NCI-H1092 (cell line): ENCODE measurements at places on chromosomes 2 and 18.
A peak's percentile ranks its signal among the peaks of the same experiment; 100 is the strongest.

- no peak for DNase-seq
These were observed 15.1 kb upstream of the MEX3C start for GRCh38 chr18:51212606-51213005.

DNA sequence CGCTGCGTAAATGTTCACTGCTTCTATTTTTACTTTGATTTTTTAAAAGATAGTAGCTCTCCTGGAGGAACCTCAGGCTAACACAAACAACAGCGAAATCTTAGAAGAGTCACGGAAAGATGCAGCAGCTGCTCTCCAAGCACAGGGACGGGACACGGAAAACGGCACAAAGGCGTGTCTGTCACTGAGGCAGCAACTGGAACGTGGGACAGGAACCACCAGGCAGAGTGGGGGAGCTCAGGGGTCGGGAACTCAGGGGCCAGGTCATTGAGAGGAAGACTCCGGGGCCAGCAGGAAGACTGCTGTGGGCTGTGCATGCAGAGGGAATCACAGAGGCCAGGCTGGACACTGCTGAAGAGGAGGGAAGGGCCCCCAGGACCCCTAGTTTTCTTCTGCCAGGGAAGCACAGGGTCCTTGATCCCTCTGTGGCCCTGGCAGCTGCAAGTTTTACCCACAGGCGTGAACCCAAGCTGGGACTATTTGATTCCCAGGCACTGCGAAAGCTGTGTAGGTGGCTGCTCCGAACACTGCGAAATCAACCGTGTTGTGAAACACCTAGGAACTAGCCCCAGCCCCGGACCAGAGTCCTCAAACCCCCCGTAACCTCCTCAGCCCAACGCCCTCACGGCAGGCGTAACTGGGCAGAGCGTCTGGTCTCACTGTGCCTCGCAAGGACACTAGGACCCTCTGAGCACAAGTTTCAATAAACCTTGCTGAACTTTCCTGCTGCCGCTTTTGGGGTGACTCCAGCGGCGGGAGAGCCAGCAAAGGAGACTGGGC, 263.0 kb downstream of the EIPR1 start:
- no peak for DNase-seq

DNA sequence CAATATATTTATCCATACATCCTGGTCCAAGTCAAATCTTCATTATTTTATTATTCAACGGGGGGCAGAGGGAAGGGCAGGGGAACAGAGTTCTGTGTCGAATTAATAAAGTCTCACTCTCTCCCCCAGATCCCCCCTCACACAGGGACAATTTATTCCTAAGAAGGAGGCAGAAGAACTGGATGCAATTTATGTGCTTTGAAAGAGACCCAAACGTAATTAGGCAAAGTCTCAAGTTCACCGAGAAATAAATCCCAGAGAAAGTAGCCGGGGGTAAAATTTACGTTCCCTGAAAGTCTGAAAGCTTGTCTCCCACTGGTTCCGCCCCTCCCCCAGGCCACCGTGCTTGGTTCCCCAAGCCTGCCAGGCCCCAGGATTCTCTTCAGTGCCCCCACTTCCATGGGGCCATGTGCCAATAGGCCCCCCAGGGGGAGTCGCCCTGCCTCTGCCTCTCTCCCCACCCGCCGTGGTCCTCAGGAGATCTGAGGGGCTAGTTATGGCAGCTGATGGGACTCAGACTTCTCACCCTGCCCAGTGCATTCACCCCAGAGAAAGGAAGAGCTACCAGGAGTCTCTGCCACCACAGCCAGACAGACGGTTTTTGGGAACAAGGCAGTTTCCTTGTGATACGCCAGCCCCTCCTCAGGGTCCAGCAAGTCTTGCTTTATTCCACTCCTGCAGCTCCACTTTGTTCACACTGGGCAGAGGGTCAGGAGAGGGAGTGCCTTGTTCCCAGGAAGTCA, 215.5 kb downstream of the CYP26B1 start:
- no peak for DNase-seq

DNA sequence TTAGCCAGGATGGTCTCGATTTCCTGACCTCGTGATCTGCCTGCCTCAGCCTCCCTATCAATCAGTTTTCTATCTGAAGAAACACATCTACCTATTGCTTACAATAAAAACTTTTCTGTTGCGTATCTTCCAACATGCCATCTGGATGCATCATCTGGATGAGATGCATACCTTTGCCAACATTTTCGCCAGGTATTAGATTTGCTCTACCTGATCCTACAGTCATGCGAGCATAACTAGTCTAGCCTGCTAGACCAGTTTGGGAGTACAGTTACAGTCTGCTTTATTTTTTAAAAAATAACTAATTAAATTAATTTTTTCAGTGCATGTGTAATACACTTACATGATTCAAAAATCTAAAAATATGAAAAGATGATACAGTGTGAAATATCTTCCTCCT, 334.0 kb upstream of the MEX3C start:
- no peak for DNase-seq

- DNase-seq = no peak
These were observed 34.9 kb downstream of the DNMT3A start for GRCh38 chr2:25306777-25307368.

- DNase-seq = no peak
These were observed 45.9 kb downstream of the KCNE4 start for GRCh38 chr2:223097888-223098383.

- no peak for DNase-seq
These were observed 24.4 kb upstream of the AGFG1 start for GRCh38 chr2:227447606-227448005.

DNA sequence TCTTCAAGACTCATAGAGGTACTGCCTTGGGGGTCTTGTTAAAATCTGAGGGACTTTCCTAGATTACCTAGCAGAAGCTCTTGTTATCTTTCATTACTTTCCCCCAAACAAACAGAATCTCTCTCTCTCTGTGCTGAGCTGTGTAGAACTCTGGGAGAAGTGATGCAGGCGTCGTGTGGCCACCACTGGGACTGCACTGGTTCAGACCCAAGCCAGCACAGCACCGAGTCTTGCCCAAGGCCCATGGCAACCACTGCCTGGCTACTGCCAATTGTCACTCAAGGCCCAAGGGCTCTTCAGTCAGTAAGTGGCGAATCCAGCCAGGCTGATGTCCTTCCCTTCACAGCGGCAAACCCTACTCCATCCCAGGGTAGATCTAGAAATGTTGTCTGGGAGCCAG, 28.6 kb downstream of the PPP1R1C start:
- DNase-seq = no peak

- peak; percentile 82 for DNase-seq
These were observed 402.9 kb downstream of the ERBB4 start for GRCh38 chr2:212135739-212136138.

GRCh38 chr2:131036269-131036668, 57.0 kb downstream of the FAM168B start:
- no peak for DNase-seq

GRCh38 chr2:233922471-233922870, 5.3 kb downstream of the TRPM8 start:
- DNase-seq = no peak

GRCh38 chr2:240435948-240436682, 652 bp downstream of the GPC1 start:
- no peak for DNase-seq

DNA sequence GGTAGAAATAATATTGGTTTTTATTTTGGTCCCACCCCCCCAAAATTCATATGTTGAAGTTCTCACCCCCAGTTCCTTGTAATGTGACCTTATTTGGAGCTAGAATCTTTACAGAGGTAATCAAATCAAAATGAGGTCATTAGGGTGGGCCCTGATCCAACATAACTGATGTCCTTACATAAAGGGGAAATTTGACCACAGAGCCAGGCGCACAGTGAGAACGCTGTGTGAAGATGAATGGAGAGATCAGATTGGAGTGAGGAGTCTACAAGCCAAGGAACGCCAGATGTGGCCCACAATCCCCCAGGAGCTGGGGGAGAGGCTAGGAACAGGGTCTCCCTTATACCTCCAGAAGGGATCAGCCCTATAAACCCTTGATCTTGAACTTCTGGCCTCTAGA, 31.6 kb upstream of the TRIB2 start:
- no peak for DNase-seq

DNA sequence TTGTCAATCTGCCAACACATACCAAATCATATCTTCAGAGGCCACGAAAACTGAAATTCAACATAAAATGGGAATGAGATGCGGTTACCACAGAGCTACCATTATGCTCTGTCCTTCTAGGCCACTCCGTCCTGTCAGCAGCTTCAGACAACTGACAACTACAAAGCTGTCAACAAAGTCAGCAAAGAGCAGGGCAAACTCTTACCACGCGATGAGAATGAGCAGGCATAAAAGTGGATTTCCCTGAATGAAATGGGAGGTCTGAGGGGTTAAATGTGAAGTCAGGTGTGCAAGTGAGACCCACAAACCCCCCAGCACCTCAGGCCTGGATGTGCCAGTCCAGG, 130.1 kb downstream of the LNPK start:
- DNase-seq = no peak

DNA sequence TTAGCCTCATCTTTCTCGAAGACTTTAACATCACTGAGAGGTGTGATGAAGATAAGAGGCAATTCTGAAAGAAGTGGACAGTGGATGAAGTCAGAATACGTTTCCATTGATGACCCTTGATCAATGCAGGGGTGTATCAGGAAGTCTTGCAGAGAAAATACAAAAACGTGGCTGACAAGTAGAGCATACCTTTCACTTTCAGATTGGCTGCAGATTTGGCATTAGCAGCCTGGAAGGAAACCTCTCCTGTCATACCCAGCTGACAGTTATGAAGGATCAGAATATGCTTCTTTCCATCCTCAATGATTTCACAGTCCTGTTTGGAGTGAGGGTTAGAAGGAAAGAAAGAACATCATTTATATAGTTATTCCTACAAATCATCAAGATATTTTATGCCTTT, 152.5 kb downstream of the PLEKHA3 start:
- no peak for DNase-seq

DNA sequence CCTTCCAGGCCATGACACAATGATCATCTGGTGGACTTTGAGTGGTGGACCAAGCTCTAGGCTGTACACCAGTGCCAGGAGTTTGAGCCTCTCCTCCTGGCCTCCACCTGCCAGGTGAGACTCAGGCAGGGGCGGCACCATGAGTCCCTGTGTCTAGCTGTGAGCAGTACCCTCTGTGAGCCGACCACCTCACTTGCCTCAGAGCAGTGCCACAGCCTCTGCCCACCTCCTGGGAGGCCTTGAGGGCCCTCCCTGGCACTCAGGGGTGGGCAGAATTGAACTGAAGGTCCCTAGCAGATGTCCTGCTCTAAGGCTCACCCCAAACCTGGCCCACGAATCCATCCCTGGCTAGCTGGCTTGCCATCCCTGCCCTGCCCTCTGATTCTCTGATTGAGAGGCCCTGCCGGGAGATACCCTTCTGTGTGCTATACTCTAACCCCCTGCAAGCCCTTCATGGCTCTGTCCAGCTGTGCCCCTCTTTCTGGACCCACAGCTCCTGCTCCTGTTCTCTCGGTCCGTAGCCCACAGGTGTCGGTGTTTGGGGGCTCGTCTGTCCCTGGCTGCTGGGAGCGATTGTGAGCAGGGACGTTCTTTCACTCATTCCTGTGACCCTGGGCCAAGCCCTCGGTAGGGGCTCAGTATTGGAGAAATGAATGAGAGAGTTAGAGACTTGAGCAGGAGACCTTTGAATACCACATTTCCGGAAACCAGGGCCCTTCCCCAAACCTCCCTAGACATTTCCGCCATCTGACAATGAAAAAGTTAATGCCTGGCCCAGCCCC, 70.0 kb downstream of the INHBB start:
- DNase-seq = no peak

DNA sequence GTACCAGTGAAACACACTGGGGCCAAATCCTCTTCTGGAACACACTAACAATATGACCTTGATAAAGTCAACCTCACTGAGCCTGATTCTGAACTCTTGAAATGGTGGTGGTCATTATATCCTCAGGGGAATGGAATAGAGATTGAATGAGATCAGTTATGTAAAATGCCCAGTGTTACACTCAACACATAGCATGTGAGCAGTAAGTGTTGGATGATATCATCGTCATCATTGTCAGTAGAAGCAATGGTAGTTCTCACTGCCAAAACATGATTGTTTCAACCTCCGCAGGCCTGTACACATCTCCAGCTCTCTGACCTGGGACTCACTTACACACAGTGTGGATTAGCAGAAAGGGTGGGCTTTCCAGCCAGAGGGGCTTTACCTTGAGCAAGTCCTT, 5.5 kb upstream of the ST8SIA3 start:
- no peak for DNase-seq

- no peak for DNase-seq
These were observed 475.2 kb downstream of the EPHA4 start for GRCh38 chr2:221096706-221097567.

GRCh38 chr18:31603315-31603714, 11.6 kb downstream of the TTR start:
- no peak for DNase-seq

- DNase-seq = no peak
These were observed 124.2 kb downstream of the UBE2E3 start for GRCh38 chr2:181104512-181105115.

DNA sequence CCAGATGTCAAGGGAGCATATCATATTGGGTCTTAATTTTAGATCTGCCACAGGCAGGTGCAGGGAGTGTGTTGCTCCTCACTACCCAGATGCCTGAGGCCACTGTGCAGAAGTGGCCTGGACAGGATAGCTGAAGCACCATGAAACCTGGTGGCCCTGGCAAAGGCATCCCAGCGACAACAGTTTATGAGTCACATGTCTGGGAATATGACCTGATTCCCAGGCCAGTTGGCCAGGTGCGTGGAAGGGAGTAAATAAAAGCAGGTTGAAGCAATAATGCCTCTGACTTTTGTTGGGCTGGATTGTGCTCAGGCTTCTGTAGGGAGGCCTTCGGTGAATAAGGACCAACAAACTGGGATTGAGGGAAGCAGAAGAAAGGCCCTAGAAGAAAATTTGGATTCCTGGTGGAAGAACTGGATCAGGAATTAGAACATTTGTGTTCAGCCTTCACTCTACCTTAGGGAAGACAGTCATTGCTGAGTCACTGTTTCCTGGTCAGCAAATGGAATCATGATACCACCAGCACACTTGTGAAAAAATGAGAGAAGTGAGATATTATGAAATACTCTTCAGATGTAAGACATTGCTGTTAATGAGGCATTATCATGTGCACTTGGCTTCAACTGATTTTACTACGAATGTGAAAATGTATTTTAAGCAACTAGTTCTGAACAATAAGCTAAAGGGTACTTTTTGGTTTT, 78.4 kb upstream of the ZNF516 start:
- no peak for DNase-seq

DNA sequence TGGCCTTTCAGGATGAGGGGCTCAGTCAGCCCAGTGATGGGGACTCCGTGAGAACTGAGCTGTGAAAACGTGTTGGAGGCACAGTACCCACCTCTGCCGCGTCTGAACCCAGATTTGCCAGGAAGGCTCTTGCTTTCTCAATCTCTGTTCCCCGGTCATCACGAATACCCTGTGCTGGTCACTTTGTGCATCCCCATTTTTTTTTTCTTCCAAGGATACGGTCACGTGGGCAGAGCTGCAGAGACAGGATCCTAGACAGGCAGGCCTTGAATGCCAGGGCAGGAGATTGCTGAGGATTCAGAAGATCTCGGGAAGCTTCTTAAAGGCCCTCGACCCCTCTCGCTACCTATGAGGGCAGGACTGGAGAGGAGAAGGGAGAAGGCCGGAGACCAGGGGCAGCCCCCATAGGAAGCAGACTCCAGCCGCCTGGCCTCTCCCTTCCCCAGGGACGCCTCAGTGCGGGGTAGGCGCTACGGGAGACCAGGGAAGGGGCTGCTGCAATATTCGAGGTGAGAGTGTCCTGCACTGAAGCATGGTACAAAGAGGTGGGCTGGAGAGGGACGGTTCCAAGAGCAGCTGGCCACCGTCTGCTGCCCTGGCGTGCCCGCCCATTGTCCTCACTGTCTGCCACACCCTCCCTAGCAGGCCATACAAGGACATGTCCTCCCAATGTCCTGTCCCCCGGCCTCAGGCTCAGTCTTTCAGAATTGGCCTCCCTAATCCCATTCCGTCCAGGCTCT, 29.0 kb upstream of the TAF1B start:
- no peak for DNase-seq

GRCh38 chr18:58041633-58042032, 2.4 kb upstream of the NEDD4L start:
- no peak for DNase-seq
